ENCODE measurements at places on chromosomes 2 and 18.
A peak's percentile ranks its signal among the peaks of the same experiment; 100 is the strongest.

DNA sequence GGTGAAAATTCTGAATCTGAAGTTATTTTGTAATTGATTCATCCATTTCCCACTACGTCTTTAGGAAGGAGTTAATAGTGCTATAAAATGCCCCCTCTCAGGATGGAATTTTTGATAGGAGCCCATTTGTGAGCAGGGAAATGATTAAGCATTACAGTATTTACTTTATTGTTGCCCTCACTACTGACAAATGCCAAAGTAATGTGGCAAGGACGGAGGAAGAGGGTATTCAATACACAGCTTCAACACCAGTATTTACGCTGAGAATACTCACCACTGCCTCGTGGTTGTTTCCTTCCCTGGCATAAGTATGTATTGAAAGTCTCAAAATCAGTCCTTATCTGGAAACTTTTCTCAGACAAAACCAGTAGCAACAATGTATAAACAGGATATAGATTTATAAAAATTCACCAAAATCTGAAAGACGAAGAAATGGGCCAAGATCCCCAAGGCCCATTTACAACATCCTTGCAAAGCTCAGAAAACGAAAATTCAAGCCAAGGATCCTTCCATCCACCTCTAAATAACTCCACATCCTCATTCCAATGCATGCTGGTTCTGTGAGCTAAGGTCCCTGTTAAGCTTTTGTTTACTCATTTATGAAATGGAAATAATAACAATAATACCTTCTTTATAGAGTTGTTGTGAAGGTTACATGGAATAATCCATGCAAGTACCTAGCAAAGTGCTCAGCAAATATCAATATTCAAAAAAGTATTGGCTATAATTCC is 29.3 kb downstream of the FEZ2 start:
- no peak for DNase-seq

DNA sequence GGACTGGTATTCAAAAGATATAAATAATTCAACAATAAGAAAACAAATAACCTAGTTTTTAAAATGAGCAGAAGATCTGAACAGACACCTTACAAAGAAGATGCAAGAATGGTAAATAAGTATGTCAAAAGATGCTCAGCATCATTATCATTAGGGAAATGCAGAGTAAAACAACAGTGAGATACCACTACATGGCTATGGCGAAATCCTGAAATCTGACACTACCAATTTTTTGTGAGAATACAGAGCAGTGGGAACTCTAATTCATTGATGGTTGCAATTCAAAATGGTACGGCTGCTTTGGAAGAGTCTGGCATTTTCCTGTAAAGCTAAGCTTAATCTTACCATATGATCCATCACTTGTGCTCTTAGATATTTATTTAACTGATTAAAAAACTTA is 151.8 kb downstream of the UBR3 start:
- no peak for DNase-seq

DNA sequence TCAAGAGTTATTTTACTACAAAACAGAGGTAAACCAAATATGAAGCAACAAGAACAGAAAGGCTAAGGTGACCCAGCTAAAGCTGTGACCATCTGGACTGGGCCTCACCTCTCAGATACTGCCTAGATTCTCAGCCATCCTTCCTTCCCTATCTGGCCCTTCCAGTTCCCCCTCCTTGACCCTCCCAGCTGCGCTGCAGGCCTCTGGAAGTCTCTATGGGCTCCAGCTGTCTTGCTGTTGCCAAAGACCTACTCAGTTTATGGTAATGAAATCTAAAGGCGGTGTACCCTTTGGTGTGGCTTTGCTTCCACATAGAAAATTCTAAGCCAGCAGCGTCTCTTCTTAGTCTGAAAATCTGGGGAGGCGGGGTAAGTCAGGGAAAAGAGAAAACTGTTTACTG is 55.7 kb downstream of the ARHGEF33 start:
- no peak for DNase-seq

- DNase-seq = no peak
Measured at GRCh38 chr2:101234169-101234938, 18.3 kb upstream of the CNOT11 start.

DNA sequence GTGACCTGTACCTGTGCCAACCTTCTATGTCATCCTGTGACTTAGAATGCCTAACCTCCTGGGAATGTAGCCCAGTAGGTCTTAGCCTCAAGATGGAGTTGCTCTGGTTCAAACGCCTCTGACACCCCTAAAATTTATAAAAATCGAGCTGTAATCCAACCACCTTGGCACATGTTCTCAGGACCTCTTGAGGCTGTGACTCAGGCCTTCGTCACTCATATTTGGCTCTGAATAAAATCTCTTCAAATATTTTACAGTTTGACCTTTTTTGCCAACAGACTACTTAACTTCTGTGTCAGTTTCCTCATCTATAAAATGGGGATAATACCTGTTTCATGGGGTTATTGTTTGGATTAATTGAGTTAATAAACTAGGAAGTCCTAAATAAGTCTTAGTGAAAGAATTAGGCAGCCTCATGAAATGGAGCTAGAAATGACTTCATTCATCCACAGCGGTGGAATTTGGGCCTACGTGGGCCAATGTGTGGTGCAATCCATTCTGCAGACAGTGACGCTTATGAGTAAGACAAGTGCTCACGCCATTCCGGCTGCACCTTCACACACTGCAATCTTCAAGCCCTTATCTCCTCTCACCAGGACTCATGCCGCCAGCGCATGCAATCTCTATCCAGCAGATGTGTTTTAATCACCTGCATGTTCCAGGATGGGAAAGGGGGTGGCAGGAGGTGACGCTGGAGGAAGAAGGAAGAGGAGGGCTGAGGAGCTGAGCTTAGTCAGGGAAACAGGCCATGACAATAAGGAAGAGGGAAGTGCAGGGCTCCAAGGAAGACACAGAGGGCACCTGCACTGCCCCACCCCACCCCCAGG is 2.0 kb upstream of the UBE2F start:
- no peak for DNase-seq

GRCh38 chr2:71830497-71831192 is 317.0 kb downstream of the CYP26B1 start:
- no peak for DNase-seq

DNA sequence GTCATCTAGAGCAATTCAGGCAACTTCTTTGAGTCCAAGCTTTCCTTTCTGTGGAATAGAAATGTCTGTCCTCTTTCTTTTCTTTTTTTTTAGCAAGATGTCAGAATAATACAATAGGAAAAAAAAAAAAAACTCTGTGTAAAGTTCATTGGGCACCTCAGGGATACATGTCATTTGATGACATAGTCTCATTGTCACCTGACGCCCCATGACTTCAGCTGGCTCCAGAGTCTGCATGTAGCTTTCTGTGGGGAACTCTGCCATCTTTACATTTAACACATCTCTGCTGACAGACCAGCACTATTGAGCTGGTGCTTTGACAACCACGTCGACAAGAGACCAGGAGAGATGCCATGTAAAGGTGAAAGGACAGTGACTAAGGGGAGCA is 172.5 kb upstream of the KLF7 start:
- no peak for DNase-seq

DNA sequence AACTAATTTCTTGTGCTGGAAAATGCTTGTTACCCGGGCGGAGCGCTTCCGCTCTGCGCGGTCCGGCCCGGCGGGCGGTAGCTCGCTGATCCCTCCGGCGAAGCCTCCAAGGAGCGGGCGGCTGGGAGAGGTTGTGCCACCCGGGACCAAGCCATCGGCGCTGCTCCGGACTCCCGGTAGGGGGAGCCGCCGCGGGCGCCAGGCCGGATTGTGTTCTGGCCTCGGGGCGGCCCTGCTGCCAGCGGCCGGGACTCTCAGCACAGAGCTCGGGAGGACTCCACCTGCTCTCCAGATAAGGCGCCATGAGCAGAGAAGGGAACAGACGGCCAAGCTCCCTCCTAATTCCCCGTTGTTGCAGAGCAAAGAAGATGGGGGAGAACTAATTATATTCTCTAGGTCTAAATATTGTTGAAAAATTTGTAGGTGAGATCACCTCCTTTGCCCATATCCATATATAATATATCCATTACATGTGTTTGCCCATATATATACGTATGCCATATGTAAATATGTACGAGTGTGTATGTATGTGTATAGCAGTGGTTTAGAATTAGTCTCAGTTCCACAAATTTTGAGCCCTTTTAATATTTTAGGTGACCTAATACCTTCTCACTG is 13.8 kb upstream of the SATB2 start:
- DNase-seq = peak; percentile 89

DNA sequence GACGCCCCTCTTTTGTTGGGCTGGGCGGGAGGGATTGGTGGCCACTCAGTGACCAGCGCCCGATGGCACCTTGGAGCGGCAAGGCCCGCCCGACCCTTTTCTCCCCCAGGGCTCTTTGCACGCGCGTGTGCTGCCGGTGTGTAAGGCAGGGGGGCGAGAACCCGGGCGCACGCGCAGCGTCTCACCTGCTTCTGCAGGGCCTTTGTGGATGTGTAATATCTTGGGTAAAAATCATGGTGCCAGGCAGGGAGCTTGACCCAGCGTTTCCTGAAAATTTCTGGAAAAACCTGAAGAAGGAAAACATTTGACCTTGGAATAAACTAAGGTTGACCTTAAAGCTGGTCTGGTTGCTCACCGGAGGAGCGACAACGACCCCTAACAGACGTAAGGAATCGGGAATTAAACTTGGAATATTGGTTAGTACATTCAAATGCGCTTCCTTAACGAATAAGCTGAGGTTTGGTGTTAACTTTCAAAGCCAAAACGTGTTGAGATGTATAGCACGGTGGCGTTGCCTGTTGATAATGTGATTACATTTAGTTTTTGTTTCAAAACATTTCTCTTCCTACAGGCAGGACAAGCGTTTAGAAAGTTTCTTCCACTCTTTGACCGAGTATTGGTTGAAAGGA is 438 bp downstream of the HSPE1 start:
- DNase-seq = no peak

DNA sequence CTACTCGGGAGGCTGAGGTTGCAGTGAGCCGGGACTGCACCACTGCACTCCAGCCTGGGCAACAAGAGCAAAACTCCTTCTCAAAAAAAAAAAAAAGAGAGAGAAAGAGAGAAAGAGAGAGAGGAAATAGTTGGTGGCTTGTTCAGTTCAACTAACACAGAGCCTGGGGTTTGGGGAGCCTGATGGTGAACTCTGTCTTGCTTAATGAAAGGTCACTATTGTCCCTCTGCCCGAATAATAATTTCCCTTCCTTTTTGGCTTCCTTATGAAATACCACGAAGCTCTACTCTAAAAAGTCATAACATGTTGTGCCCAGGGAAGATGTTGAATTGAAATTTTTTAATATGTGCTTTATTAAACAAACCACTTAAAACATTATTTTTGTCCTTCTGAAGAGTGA is 17.3 kb downstream of the BCL2 start:
- DNase-seq = no peak

GRCh38 chr2:105596411-105596921 is 148.2 kb upstream of the NCK2 start:
- no peak for DNase-seq

- DNase-seq = no peak
Measured at GRCh38 chr18:5662586-5663090, 118.8 kb upstream of the EPB41L3 start.

DNA sequence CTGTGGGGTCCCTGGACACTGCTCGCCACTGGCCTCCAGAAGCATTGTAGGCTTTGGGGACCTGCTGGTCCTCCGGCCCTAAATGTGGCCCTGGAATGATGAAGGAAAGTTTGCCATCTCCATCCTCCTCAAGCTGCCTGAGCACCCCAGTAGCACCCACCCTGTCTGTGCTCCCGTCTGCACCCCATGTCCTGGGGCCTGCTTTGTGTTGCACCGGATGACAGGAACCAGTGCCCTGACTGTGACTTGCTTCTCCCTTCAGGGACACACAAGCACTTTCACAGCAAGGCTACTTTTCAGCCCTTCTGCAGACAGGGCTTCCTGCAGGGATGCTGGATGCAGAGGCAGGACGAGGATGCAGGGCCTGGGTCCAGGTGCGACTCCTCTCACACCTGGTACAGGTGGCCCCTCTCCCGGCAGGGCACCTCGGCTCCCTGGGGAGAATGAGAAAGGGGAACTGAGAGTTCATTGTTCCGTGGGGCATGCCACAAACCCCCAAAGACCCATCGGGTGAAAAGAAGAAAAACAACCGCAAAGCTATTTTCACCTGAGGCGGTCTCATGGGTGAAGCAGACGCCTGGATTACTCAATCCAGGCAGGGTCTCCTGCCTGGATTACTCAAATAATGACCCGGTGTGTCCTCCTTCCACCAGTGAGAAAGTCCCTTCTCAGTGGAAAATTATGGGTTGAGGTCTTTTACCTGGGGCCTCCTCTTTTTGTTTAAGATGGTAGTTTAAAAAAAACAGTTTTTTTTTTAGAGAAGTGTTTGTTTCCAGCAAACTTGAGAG is 74.9 kb downstream of the LONRF2 start:
- DNase-seq = no peak

GRCh38 chr18:69935319-69936190 is 12.1 kb downstream of the CD226 start:
- no peak for DNase-seq

DNA sequence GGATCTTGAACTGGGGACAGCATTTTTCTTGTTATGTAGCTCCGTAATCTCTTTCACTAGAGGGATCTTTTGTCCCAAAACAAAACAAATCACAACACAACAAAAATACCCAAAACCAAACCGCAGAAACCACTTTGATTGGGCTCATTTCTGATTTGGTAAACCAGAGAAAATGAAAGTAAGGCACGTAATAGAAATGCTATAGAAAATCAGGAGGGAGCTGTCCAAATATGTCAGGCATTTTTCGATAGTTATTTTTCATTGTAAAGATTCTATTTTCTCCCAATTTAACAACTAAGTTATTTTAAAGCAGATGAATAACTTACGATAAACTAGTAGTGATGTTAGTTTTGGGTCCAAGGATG is 406.5 kb downstream of the XIRP2 start:
- no peak for DNase-seq

DNA sequence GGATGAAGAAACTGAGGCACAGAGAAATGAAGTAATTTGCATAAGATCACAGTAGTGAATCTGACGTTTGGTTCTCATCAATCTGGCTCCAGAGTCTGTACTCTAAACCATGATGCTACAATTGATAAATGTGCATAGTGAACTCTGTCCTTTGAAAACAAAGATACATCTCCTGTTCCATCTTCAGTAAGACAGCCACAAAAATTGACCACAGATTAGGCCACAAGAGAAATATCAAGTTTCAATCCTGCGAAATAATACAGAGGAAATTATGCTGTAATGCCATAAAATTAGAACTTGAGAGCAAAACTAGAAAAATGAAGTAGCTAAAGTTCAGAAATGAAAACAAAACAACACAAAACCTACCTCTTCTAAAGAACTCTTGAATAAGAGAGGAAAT is 28.4 kb downstream of the FAM98A start:
- no peak for DNase-seq

- no peak for DNase-seq
Measured at GRCh38 chr18:22136395-22136794, 33.0 kb upstream of the GATA6 start.

- peak; percentile 67 for DNase-seq
Measured at GRCh38 chr2:55618275-55619055, 1.0 kb upstream of the PPP4R3B start.

GRCh38 chr2:236661762-236662110 is 92.1 kb downstream of the ACKR3 start:
- no peak for DNase-seq

GRCh38 chr2:218645126-218645525 is 14.3 kb downstream of the ZNF142 start:
- no peak for DNase-seq
